Esophagus muscularis mucosa (tissue), 4 donors: ENCODE measurements at places on chromosomes 5 and 9.

- peak; percentile 85 for DNase-seq
Observed at GRCh38 chr9:38277601-38278200, 114.8 kb upstream of the ALDH1B1 start.

DNA sequence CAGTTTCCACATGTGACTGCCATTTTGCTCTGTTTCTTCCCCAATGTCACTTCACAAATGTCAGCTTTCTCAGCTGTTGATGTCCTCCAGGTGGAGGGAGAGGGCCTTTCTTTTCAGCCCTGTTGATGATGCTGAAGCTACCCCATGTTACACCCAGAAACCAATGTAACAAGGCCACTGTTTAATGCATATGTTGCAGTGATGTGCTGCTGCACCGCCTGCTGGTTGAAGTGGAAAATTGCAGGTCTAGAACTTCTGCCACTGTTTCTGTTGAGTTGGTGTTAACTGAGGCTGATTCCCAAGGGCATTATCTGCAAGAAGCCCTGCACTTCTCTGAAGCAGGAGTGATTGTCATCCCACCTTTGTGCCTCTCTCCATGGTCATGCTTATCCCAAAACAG lies 428.4 kb downstream of the KDM4C start:
- DNase-seq, result no peak

DNA sequence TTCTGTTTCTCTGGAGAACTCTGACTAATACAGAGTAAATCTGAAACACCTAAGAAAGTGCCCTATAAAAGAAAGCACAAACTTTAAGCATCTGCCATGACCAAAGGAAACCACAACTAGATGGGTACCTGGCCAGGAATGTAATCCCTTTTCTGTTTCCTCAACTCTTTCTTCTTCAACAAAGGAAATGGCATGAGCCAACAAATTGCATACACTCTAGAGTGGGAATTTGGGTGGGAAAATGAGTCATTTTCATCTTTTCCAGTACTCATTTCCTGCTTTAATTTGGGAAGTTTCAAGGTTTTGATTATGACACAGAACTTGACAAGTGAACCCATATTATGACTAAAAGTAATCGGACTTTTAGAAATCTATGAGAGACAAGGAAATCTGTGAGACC lies 349.2 kb upstream of the RORB start:
- DNase-seq, result no peak

DNA sequence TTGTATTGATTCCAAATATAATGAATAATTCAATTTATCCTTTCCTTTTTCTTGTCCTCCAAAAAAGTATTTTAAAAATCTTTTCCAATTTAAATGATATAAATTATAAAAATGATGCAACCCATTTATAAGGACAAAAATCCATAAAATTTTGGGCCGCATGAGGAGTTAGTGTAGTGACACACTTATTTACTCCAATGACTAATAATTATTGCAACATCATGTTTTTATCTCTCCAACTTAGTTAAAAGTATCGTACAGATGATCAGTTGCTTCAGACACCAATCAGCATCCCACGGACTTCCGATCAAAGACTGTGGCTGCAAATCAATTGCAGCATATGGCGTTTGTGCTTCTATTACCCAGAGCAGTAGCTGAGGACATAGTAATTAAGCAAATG lies 58.6 kb downstream of the HTR4 start:
- no peak for DNase-seq

GRCh38 chr9:98425079-98425478 lies 169.6 kb upstream of the TBC1D2 start:
- DNase-seq, result no peak

DNA sequence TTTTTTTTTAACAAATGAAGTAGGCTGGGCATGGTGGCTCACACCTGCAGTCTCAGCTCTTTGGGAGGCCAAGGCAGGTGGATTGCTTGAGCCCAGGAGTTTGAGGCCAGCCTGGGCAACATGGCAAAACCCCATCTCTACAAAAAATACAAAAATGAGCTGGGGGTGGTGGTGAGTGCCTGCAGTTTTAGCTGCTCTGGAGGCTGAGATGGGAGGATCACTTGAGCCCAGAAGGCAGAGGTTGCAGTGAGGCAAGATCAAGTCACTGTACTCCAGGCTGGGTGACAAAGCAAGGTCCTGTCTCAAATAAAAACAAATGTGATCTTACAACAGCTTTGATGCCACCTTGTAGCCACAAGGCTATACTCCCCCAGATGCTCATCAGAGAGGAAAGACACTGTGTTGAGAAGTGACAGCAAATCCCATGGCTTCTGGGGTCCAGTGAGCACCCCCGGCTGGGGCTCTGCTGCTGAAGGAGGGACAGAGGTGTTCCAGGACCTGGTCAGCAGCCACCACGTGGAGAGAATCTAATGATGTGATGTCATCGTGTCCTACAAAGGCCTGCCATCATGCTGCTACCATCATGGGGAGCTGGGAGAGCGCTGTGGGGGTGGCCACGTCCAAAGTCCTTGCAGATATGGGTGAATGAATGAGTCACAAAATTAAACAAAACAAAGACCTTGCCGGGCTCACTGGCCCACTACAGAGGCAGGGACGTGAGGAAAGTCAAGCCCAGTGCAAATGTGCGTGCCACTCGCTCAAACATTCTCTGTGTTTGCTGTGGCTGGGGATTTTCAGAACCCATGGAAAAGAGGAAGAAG lies 60.7 kb downstream of the PRRT1B start:
- no peak for DNase-seq

DNA sequence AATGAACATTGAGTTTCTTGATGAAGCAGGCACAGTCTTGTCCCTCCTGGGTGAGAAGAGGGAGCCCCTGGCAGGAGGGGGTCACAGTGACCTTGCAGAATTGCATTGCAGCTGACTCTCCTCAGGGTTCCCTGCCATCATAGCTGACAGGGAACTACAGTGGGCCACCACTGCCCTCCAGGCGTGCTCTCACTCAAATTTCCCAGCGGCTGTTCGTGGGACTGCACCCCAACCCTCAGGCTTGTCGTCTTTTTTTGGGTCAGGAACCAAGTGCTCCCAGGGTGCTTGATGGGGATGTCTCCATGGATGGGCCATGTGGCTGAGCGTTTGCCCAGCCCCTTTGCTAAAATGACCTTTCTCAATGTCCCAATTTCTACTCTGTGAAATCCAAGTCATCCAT lies 215.8 kb downstream of the MELK start:
- no peak for DNase-seq

GRCh38 chr5:53366245-53366644 lies 114.2 kb upstream of the FST start:
- DNase-seq, result no peak

DNA sequence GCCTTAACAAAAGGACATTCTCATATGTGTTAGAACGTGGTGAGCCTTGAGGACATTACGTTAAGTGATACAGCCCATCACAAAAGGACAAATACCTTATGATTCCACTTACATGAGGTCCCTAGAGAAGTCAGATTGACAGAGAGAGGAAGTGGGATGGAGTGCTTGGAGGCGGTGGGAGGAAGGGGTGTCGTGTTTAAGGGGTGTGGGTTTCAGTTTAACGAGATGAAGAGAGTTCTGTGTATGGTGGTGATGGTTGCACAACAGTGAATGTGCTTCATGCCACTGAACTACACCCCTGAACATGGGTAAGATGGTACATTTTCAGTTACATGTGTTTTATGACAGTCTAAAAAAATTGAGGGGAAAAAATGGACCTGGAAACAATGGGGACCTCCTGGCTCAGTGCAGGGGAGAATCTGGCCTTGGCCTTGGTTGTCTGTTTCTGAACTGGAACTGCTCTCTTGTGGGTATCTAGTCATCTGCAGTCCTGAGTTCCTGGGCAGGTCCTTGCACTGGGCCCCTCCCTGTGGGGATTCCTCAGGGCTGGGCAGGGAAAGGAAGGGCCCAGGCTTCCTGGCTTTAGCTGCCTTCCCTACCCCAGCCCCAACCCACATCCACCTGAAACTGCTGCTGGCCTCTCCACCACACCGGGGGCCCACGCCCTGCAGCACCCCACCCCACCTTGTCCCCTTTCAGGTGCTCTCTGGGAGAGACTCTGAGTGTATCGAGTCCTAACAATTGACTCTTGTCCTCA lies 17.8 kb downstream of the LRRC8A start:
- no peak for DNase-seq

GRCh38 chr5:22488427-22488826 lies 364.7 kb downstream of the CDH12 start:
- no peak for DNase-seq

DNA sequence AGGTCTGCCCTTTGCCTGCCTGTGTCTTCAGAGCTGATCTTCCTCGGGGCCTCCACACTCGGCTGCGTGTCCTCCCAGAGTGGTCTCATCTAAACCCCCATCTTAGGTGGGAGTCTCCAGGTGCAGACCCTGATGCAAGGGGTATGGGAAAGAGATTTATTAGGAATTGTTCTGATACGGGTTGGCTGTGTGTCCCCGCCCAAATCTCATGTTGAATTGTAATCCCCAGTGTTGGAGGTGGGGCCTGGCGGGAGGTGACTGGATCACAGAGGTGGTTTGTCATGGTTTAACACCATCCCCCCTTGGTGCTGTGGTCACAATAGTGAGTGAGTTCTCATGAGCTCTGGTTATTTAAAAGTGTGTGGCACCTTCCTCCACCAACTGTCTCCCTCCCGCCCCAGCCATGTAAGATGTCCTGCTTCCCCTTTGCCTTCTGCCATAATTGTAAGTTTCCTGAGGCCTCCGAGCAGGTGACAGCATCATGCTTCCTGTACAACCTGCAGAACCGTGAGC lies 208.4 kb downstream of the AOPEP start:
- no peak for DNase-seq

DNA sequence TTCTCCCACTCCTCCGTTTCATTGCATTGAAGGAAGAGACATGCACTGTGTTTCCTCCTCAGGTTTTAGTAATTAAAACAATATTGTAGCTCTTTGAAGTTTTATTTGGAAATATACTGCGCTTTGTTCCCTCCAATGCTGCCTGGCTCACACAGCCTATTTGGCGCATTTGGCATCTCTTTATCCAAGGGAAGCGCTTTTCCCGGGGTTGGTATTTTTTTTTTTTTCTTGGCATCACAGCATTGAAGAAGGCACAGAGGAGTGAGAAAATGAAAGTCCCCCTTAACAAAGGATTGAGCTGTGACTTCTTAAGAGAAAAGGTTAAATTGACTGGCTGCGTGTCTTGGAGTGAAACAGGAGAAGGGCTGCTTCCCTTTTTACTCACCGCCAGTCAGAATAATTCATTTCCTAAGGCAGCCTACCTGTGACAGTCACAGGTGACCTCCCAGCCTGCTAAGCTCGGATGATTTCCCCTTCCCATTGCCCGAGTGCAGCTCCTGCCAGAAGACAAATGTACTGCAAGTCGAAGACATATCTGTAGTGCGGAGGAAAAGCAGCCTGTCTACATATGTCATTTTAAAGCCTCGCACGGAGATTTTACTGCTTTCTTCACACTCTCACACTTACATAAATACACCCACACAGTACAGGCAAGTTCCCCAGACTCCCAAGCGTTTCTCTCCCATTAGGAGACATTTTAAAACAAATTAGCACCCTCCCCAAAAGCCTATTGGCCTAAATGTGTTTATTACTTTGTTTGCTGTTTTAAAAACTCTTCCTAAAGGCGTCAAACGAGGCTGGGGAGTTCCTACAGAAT lies 665.5 kb upstream of the ZNF608 start:
- no peak for DNase-seq

- no peak for DNase-seq
Observed at GRCh38 chr9:135230817-135231520, 143.5 kb downstream of the OLFM1 start.

DNA sequence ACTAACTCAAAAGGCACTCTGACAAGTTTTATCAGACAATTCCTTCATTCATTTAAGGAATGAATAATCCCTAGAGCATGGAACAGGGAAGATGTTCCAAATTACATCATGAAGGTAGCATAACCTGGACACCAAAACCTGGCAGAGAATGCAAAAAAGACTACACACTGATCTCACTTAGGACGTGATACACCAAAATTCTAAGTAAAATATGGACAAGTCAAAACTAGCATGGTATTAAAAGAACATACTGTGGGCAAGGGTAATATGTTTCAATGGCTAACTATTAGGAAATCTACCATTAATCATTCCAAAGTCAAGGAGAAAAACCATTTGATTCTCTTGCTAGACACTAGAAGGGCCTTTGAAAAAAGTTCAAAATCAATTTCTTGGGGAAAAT lies 176.5 kb downstream of the HSPA4 start:
- DNase-seq, result no peak

DNA sequence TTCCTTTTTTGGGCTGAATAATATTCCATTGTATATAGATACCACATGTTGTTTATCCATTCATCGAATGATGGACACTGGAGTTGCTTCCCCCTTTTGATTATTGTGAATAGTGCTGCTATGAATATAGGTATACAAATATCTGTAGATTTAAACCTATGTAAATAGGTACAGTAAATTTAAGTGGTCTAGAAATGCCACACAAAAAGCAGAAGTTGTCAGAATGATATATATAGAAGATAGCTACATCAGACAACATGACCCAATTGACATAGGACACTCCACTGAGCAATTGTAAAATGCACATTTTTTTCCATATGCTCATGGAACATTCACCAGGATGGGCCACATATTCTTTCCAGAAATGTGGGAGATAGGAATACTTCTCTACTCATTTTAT lies 77.6 kb downstream of the SMIM15 start:
- DNase-seq, result no peak

- no peak for DNase-seq
Observed at GRCh38 chr9:115941561-115942315, 211.9 kb upstream of the PAPPA start.

- no peak for DNase-seq
Observed at GRCh38 chr9:2126331-2126803, 111.2 kb downstream of the SMARCA2 start.

GRCh38 chr9:136525841-136526499 lies 19.9 kb downstream of the NOTCH1 start:
- no peak for DNase-seq

DNA sequence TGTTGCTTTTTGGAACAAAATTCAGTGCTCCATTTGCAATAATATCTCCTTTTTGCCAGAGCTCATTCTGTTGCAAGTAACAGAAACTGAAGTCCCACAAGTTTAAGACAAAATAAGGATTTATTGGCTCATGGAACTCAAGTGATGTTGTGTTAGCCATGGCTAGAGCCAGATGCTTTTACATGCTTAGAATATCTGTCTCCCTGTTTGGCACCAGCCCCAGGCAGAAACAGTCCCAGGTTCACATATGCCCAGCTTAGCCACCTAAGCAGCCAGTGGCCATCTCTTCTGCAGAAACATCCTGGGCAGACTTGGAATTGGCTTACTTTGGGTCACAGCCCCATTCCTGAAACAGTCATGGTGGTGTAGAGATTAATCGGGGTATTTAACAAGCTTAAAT lies 540.9 kb upstream of the SGCD start:
- no peak for DNase-seq

- no peak for DNase-seq
Observed at GRCh38 chr9:94300470-94301301, 27.8 kb downstream of the NUTM2F start.
